ENCODE measurements at places on chromosomes 6 and 20. TPM values are rescaled to one million over a fixed set of nuclear protein-coding genes. Genes with fewer than 3 reads are reported as not detected.

GRCh38 chr20:63749597-63750508, 10.3 kb downstream of the SLC2A4RG start:
- DNase-seq = peak; percentile 82

DNA sequence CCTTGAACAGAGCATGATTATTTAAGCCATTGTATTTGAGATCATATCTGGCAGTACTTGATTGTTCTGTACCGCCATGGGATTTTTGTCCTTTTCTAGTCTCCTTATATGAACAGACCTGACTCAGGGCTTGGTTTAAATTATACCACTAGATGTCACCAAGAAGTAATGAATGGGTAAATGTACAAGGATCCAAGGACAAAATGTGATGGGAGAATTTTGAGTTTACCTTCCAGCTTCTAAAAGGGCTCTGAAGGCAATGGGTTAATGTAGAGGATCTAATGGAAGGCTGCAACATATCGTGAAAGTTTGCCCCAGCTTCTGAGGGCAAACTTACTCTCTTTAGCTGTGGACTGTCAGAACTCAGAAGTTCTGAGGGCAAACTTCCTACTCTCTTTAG, 12.0 kb downstream of the RNF8 start:
- no peak for DNase-seq

GRCh38 chr20:50306478-50307423, 116.1 kb downstream of the CEBPB start:
- peak; percentile 49 for DNase-seq

GRCh38 chr6:97850458-97851212, 567.6 kb upstream of the MMS22L start:
- no peak for DNase-seq

DNA sequence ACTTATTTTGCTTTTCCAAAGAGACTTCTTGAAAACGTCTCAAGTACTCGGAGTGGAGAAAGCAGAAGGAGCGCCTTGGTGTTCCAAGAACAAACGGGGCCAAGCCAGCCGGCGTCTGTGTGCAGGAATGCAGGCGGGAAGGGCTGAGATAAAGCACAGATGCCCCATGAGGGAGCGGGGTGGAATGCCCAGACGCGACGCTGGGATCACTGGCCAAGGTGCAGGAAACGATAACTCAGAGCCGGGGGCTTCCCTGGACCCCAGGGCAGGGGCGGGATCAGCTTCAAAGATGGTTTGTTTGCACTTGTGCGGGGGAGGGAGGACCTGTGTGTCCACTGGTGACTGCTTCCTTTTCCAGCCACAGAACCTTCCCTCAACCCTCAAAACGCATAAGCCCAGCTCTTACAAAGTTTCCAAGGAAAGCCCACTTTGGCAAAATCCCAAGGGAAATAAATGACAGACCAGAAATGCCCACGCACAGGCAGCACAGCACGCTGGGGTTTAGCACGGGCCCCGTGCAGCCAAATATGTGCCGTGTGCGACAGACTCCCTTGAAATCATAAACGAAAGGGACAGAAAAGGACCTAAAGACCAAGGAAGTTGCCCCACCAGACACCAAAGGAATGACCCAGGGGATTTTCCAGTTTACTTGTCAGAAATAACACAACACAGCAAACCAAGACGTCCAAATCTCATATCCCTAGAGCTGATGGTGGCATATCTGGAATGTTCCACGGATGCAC, 113.9 kb downstream of the NFATC2 start:
- peak; percentile 73 for DNase-seq

GRCh38 chr20:62049342-62050165, 16.1 kb downstream of the TAF4 start:
- DNase-seq = peak; percentile 52

GRCh38 chr20:50678169-50678898, 13.0 kb downstream of the RIPOR3 start:
- no peak for DNase-seq

DNA sequence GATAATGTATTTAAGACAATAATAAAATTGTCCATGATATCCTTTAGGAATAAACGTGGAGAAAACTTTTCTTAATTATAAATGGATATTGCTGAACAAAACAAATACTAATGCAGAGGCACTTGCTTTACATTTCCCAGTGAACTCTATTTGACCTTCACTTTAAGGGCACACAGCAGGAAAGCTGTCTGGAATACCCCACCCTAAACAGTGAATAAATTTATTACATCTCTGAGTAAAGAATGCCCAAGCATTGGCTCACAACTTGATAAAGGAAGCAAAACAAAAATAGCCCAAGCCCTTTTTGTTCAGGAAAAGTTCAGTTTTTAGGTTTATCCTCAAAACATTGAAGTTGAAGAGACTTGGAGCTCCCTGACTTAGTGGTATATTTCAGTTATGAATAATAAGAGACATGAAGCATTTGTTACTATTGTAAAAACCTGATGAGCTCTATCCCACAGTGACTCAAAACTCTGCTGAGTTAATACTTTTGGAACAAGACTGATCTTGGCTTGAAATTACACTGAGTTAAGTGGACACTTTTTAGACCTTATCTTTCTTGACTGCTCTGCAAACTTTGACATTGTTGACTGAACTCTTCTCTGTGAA, 353.9 kb downstream of the BCKDHB start:
- no peak for DNase-seq

GRCh38 chr6:35360349-35361138, 18.2 kb downstream of the PPARD start:
- no peak for DNase-seq

GRCh38 chr6:142218446-142218845, 71.4 kb downstream of the VTA1 start:
- no peak for DNase-seq

DNA sequence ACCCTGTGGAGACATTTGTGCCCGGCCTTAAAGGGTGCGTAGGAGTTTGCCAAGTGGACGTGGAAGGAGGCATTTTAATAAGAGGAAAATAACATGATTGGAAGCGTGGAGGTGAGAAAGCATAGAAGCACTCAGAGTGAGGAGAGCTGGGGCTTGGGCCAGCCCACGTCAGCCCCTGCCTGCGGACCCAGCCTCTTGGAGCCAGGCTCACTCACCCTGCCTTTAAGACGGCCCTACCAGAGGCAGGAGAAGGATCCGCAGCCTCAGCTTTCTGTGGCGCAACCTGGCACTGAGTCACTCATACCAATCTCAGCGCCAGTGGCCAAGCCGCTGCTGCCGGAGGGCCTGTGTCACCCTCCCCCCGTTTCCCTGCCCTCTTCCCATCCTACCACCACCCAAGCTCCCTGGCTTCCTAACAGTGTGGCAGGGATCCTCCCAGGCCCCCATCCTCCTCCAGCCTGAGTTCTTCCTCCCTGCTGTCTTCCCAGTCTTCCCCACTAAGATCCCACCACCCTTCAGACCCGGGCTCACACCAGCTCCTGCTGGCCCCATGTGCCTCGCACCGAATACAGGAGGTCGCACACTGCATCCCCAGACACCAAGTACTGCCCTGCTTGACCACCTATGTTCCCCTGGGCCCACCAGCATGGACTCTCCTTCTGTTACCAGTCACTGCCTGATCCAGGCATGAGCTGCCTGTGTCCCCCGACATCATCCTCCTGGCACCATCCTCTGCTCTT, 285.2 kb downstream of the UST start:
- DNase-seq = no peak

DNA sequence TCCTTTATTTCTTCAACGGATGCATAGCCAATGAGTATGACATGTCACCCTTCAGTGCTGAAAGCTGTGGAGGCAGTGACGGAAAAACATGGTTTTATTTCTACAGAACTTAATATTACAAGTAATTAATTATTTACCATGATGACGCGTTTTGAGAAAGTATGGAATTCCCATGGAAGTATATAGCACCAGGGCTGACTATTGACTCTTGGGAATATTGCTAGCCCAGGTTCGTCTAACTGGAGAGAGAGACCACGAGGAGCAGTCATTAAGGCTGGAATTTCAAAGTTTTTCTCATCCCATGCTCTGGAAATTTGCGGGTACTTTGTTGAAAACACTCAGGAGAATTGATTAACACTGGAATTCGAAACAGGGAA, 155.2 kb upstream of the PRSS16 start:
- DNase-seq = no peak

- DNase-seq = no peak
Measured at GRCh38 chr6:119116712-119117281, 38.3 kb upstream of the FAM184A start.

DNA sequence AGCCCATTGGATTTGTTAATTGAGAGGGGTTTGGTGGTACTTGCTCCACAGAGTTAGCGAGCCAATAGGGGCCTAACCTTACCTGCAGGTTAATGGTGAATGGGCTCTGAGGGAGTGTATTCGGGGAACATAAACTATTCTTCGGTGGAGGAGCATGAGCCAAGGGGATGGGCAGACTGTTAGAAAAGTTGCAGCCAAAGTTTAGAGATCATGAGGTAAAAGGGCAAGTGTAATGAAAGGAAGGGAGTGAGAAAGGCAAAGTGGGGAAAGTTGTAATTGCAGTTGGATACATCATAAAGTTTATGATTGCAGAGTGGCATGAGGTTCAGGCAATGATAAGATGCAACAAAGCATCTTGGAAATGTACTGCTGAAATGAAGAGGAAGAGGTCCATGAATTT, 142.1 kb upstream of the TBX18 start:
- no peak for DNase-seq

GRCh38 chr6:166932116-166932515, 24.2 kb downstream of the RNASET2 start:
- DNase-seq = peak; percentile 43

DEFB121 gene
- total RNA-seq = not detected

NMBR gene
- total RNA-seq = 0.25 TPM

HEBP2 gene
- 26.1 TPM for total RNA-seq

AMD1 gene
- total RNA-seq = 102 TPM

GMNN gene
- 32.3 TPM for total RNA-seq

SMAP1 gene
- total RNA-seq = 16.8 TPM

STMND1 gene
- total RNA-seq = not detected
